NT2/D1 (cell line): ENCODE measurements at places on chromosomes 13 and 19.

DNA sequence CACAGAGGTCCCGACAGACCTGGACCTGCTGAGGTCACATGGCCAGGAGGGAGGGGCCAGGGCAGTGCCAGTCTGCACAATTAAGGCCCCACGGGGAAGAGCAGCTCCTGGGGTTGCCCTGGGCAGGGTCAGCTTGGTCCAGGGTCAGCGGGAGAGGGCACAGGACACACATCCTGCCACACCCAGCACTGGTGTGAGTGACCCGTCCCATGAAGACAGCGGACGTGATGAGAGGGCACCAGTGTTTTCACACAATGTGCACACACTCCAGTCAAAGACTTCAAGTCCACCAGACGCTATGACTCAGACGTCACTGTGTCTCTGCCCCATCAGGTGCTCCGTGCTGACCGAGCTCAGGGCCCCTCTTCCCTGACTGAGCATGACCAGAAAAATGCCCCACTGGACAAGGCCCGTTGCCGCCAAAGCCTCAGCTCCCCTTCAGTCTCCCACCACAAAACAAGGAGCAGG, 4.2 kb downstream of the TMEM259 start:
- no peak for DNase-seq

DNA sequence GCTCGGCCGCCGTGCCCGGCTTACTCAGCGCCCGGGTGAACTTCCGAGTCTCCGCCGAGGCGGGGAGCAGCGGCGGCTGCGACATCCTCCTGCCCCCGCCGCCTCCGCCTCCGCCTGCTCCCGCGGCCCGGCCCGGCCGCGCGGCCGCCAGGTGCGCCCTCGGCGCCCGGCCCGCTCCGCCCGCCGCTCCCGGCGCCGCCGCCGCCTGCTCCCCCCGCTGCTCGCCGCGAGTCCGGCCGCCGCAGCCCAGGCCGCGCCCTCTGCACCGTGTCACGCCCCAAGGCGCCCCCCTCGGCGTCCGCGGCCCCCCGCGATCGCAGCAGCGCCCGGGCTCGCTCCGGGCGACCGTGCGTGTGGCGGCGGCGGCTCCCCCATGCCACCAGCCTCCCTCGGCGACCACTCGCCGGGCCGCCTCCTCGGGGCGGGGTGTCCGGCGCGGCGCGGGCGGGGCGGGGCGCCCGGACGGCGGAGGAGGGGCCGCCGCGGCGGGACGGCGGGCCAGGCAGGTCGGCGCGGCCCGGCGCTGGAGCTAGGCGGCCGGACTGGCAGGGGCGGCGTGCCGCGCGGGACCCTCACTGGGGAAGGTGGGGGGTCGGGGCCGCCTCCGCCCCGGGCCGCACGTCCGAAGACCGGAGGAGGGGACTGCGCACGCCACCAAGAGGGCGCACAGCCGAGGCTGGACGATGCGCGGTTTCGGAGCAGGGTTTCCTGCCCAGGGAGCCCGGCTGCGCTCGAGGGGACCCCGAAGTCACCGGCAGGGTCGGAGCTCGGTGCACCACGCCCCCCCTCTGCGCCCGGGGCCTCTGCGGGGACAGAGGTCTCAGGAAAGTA, 108.6 kb upstream of the DOCK9 start:
- DNase-seq: no peak

DNA sequence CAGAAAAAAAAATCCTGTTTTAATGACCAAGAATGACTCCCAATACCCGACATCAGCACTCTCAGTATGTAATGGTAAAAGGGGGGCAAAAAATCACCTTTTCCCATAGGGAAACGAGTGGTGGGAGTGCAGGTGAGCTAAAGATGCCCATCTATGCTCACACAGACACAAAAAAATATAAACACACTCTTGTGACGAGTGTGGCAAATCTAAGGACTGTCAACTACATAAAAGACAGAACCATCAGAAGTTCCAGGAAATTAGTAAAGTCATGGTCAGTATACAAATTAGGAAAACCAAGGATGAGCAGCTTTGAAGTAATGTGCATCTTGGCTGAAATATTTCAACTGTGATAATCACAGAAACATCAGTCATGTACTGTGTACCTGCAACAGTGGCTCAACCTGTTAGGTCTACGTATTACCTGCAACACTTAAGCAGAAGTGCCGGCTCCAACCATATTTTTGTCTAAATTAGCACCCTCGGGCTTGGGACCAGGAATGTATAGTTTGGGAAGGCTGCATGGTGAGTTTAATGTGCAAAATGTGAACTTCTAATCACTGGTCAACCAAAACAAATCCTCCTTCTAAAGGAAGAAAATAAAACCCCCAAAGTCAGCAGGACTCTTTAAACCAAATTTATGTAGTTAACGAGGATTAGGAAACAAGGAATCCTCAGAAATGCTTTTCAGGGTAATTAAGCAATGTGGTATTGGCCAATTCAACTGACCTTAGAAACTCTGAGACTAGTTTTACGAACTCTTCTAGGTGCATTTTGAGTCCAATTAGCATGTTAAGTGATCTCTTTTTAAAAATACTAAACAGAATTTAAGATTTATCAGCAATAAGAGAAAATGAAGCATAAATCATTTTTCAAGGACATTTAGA, 24.3 kb downstream of the ANKRD10 start:
- no peak for DNase-seq

- no peak for DNase-seq
Measured at GRCh38 chr19:12113121-12113520, 27.0 kb downstream of the ZNF20 start.

- DNase-seq: no peak
Measured at GRCh38 chr19:53504885-53505284, 33.1 kb upstream of the ZNF331 start.
